ENCODE measurements at places on chromosomes 1 and 21.

- no peak for DNase-seq
These were observed 9.1 kb upstream of the PCNX2 start for GRCh38 chr1:233304489-233305102.

DNA sequence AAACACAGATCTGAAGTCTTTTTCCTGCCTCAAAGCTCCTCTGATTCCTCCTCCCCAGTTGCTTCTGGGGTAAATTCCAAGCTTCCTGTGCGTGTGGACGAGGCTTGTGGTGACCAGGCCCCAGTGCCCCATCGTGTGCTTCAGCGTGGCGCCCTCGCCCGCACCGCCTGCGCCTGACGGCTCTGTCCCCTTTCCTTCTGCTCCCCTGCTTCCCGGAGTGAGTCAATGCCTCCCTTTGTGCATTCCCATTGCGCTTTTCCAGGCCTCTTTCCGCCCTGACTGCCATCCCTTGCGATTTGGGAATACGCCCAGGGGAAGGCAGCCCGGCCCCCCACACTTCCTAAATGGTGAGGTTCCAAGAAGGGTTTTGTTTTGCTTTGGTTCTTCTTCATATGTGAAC, 36.3 kb downstream of the FAAP20 start:
- no peak for DNase-seq

DNA sequence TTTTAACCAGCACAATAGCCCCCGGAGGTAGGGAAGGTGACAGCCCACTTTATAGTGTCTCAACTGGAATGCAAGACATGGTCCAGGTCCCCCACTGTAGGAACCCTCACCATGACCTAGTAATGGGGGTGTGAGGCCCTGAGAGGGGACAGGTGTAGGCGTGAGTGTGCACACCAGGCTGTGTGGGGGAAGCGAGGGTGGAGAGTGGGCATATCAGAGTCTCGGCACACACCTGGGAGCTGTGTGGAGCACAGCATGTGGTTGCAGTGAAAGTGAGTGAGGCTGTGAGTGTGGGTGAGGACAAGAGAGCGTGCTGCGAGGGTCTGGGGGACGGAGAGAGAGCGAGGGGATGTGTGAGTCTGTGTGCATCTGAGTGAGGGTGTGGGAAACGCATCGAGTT, 17.1 kb upstream of the RSPO1 start:
- DNase-seq, result no peak

DNA sequence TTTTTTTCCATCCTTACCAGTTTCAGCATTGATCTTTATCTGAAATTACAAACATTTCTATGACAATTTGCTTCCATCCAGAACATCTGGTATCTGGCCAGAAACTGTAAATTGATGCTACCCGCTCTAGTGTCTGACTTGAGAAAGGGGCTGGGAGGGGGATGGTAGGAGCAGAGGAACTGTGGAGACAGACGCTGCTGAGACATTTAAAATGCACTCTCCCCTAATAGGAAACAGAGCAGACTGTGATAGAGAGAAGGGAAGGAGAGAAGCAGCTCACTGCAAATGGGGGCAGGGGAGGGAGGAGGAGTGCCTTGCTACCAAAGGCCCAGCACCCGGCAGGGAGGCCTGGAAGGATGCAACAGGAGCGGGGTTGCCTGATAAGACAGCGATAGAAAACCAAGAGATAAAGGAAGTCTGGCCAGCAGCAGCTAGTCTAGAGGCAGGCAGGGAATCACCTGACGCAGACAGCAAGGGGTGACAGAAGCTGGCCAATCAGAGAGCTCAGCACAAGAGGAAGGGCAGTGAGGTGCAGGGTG, 195.5 kb upstream of the NFIA start:
- no peak for DNase-seq

GRCh38 chr1:30101487-30102227, 621.7 kb downstream of the MATN1 start:
- no peak for DNase-seq

- no peak for DNase-seq
These were observed 22.6 kb upstream of the UAP1 start for GRCh38 chr1:162538815-162539431.

DNA sequence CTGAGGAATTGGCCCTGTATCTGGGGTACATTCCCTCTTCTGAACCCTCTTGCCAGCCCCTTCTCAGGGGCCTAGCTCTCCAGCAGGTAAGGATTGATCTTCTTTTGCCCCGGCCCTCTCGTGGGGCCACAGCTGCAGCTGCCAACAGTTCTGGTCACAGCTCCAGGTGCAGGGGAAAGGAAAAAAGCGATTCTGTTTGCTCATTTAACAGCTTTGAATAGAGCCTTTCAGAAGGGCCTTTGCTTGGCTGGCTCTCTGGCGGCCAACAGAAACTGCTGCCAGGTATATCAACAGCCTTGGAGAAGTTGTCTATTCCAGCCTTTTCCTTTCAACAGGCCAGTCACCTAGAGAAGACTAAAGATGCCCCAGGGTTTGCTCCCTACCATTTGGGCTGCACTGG, 16.1 kb upstream of the FMOD start:
- DNase-seq, result no peak

DNA sequence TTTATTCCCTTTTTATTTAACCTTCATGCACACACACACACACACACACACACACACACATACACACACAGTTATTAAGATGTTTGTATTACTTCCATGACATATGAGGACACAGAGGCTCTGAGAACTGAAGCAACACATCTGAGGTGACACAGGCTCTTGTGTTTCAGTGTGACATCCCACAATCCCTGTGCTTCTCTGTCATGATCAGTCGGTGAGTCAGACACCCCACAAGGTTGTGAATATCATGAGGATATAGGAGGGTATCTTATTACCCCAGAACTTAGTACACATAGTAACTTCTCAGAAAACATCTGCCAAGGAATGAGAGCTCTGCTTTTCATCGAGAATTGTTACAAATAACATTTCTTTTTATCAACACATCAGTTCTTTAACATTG, 459.3 kb downstream of the PLPP3 start:
- DNase-seq, result no peak

- no peak for DNase-seq
These were observed 18.8 kb downstream of the PKNOX1 start for GRCh38 chr21:42993051-42993712.
